ENCODE measurements at places on chromosomes 7 and 10. TPM values are rescaled to one million over a fixed set of nuclear protein-coding genes. Genes with fewer than 3 reads are reported as not detected.

DNA sequence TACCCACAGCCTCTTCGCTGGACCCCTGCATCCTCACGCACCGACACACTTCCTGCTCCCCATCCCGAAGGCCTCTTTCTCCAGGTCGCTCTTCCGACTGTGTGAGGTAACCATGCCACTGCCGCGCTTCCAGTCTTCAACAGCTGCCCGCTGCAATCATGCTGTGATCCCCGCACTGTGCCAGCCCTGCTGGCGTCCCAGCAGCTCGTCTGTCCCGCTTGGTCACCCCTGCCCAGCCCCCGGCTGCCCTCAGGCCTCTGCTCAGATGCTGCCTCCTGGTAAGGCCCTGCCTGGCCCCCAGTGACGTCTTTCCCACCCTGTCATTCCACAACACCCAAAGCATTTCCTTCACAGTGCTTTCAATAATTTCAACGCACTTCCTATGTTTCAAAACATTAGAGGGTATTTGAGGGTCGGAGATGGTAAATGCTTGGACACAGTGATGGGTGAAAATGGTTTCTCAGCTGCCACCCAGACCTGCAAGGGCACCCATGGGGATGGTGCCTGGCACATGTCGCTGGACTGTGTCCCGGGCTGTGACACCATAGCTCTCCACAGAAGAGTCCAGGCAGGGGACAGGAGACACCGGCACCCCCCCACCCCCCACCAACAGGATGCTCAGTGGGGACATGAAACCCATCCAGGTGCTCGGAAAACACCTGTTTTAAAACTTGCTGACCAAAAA is 125.2 kb downstream of the MAD1L1 start:
- no peak for DNase-seq

DNA sequence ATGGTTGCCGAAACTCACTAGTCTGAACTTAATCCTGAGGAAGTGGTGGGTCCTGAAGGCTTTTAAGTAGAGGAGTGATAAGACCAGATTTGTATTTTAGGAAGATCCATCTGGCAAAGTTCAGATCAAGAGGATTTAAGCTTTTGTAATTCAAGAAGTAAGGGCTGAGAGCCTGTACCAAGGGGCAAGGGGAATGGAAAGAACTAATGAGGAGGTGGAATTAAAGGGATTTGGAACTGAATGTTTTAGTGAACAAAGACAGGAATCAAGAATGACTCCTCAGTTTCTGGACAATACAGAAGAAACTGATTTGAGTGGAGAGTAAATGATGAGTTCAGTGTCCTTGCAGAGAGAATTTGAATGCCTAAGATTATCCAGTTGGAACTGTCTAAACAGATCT is 249.0 kb downstream of the C7orf25 start:
- DNase-seq = no peak

Gene CTNNA3
- total RNA-seq = not detected

DNA sequence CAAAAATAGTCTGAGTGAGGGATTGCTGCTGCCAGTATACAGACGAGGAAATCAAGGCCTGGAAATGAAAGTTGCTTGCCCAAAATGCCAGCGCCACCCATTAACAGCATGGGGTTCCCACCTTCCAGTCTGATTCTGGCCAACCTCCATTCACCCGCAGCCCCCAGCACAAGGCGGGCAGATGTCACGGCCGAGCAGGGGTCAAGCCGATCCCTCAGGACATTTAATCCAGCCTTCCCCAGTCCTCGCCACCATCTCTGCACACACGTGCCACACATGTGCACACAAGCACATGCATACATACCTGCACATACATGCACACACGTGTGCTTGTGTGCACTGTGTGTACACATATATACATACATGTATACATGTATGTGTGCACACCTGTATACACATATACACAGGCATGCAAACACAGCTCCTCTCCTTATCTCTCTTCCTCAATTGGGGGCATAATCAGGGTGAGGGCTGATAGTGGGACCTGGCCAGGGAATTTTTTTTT is 122.9 kb downstream of the GRID1 start:
- no peak for DNase-seq

DNA sequence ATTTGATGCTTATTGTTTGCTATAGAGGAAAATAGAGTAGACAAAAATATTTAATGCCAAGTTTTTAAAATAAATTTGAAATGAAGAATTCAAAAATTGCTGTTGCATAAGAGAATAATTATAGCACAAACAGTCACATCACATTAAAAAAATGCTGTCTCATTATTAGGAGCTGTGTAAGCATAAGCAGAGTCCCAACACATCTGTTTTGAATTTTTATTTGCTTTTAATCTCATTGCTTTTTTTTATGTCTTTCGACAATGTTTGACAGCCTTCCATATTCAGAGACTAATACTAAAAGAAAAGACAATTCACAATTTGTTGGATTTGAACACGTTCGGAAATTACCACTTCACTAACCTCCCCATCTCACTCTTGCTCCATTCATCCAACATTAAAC is 143.5 kb downstream of the TFPI2 start:
- no peak for DNase-seq

DNA sequence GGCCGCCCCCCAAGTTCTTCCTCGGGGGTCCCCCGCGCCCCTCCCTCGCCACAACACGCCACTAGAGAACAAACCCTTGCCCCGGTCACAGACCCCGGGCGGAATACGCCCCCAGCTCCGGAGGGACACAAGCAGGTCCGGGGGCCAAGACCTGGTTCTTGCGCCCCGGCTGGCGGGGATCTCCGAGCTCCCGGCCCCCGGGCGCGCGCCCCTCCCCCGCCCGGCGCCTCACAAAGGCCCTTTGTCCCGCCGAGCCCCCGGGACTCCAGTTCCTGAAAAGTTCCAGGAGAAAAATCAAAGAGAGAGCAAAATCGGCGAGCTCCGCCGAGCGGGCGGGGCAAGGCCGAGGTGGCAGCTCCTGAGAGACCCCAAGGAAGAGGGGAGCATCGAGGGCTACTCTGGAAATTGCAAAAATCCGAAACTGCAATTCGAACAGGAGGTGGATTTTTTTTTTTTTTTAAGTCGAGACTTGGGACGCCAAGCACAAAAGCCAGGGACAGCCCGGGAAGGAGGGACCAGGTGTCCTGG is 4.0 kb downstream of the TNRC18 start:
- DNase-seq = peak; percentile 27

Gene ERVW-1
- total RNA-seq = not detected

- peak; percentile 28 for DNase-seq
Observed at GRCh38 chr10:17056781-17057428, 72.7 kb downstream of the CUBN start.

GRCh38 chr10:11177381-11177780 is 159.7 kb downstream of the CELF2 start:
- no peak for DNase-seq

GRCh38 chr7:8232999-8233847 is 28.7 kb downstream of the ICA1 start:
- DNase-seq = no peak

DNA sequence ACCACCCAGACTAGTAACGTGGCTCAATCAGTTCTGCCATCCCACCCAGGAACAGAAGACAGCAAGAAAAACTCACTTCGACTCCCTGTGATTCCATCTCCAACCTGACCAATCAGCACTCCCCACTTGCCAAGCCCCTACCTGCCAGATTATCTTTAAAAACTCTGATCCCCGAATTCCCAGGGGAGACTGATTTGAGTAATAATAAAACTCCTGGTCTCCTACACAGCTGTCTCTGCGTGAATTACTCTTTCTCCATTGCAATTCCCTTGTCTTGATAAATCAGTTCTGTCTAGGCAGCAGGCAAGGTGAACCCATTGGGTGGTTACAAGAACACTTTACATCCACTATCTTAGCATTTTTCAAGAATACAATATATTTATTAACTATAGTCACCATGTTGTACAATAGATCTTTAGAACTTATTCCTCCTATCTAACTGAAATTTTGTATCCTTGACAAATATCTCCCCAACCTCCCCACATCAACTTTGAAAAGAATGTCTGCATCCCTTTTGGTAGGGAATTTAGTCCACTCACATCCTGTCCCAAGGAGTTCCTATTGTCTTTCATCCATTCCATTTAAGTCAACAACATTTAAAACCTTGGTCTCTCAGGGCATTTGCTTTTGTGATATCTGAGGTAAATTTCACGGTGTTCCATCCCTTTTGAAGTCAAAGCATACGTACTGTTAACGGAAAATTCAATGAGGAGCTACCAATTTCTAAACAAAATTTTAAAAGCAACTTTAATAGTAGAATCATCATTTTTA is 163.7 kb downstream of the MACC1 start:
- no peak for DNase-seq

- DNase-seq = peak; percentile 98
Observed at GRCh38 chr10:89278034-89278535, 23.8 kb upstream of the IFIT2 start.

DNA sequence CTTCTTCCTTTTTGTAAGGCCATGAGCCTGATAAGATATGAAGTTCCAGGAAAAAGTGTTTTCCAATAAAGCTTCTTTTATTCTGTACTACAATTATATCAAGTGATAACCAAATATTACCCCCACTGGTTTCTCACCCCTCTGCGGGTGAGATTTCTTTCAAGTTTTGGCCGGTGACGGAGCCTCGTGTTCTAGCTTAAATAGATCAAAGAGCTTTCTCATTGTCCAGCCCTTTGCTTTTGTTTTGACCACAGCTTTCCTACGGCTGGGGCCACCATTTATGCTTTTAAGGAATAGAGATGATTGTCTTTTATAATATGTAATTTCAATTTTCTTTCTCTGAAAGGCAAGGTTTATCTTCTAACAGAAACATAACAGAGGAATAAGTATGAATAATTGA is 196.7 kb upstream of the MTPN start:
- DNase-seq = no peak

Gene ENO4
- total RNA-seq = not detected

- peak; percentile 85 for DNase-seq
Observed at GRCh38 chr10:87740254-87740655, 77.8 kb downstream of the ATAD1 start.
